ENCODE measurements at places on chromosomes 7 and 10.

- no peak for DNase-seq
These were observed 199.9 kb downstream of the EVX1 start for GRCh38 chr7:27442455-27442854.

DNA sequence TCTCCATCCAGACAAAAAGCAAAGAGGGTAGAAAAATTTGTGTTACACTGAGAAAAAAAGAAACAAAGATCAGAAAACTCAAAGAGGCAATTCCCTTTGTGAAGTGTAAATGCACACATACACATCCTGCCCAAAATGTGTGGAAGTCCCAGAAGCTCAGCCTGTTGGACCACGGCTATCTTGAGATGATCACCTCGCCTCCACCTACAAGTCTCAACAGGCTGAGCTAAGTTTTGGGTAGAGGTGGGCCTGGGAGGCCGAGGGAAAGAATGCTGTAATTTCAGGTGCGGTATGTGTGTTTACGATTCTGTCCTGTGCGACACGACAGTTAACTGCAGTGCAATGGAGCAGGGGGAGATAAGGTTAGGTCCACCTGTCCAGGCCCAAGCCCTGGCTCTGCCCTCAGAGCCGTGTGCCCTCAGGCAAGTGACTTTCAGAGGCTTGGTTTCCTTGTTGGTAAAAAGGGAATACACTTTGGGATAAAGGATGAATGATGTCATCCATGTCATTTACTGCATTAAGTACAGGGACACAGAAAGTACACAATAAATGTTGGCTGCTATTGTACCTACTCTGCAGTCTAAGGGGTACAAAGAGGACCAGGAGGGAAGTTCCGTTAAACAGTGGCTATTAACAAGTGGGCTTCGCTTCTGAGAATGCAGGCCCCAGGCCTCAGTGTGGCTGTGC, 67.3 kb downstream of the AFAP1L2 start:
- DNase-seq = no peak

- no peak for DNase-seq
These were observed 11.1 kb downstream of the DPY19L1 start for GRCh38 chr7:35026150-35026549.

GRCh38 chr7:2923291-2923781, 79.2 kb upstream of the GNA12 start:
- no peak for DNase-seq

- DNase-seq = no peak
These were observed 15.9 kb upstream of the CD36 start for GRCh38 chr7:80622541-80622940.

- DNase-seq = peak; percentile 6
These were observed 101.6 kb upstream of the EEPD1 start for GRCh38 chr7:36051501-36051900.

- no peak for DNase-seq
These were observed 108.4 kb downstream of the GRB10 start for GRCh38 chr7:50674299-50674698.

GRCh38 chr7:5214641-5215040, 24.6 kb downstream of the WIPI2 start:
- no peak for DNase-seq

GRCh38 chr7:18834577-18834976, 282.9 kb downstream of the TWIST1 start:
- DNase-seq = no peak
